ENCODE measurements at places on chromosomes 11 and 22. TPM values are rescaled to one million over a fixed set of nuclear protein-coding genes. Genes with fewer than 3 reads are reported as not detected.

GRCh38 chr11:1167256-1167655 lies 9.5 kb downstream of the MUC5AC start:
- no peak overlapping the region for H3K27ac ChIP-seq
- DNase-seq, result no peak
- no peaks in the 10 kb centered on the region for H3K27me3 ChIP-seq

DNA sequence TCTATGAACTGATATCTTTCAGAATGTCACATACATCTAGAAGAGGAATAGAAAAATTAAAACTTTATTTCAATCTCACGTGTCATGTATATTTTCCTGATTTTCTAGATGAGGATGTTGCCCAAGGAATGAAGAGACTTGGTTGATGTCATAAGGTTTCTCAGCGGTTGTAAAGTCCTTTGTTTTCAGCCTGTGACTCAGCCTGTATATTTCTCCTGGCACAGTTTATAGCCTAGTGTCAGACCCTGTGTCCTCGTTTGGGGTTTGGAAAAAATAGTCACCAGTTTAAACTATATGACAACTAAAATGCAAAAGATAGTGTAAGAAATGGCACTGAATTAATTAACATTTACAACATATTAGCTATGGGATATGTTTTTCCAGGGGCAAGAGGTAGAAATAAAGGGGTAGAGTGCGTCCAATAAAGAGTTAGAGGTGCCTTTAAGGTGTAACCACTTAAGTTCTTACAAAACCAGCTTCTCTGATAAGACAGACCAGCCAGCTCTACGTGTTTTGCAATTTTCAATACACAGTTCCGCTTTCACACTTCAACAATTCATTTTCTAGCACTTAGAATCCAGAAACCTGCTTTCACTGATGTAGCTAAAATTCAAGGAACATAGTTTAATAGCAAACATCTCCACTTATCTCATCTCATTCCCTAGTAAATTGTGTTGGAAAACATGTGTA lies 1432.6 kb upstream of the TENM4 start:
- DNase-seq, result no peak
- H3K27me3 ChIP-seq, result no peaks in the 10 kb centered on the region
- no peaks in the 10 kb centered on the region for H3K36me3 ChIP-seq
- H3K4me3 ChIP-seq, result no peak overlapping the region
- no peak overlapping the region for H3K27ac ChIP-seq

DNA sequence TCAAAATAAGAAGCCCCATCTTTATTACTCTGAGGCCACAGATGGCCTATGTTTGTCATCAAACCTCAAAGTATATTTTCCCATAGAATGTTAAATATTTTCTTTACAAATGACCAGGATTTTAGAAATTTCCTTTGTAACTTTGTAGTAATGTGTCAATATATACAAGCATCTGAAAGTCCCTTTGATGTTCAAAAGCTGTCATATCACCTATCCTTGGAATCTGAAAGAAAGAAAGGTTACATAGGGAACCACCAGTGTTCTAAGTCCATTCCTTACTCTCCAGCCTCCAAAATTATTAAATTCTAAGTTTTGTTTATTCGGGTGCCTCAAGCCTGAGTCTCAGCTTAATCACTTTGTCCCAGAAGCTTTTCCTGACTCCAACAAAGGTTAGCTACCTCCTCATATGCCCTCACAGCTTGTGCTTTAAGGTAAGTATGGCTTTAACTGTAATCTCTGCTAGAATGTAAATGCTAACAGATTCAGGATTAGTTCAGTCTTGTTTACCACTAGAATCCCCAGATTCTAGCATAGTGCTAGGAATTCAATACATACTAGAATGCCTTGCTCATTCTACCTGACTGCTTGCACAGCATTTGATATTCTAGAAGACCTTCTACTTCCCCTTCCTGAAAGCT lies 32.3 kb downstream of the CCDC34 start:
- H3K27ac ChIP-seq, result no peak overlapping the region
- no peaks in the 10 kb centered on the region for H3K4me1 ChIP-seq
- no peak overlapping the region for H3K4me3 ChIP-seq
- H3K36me3 ChIP-seq, result peaks cover 2% of the 10 kb centered on the region
- H3K27me3 ChIP-seq, result no peaks in the 10 kb centered on the region
- DNase-seq, result no peak

GRCh38 chr11:46475926-46476545 lies 84.5 kb upstream of the CHRM4 start:
- no peak overlapping the region for H3K27ac ChIP-seq
- peaks cover 6% of the 10 kb centered on the region for H3K36me3 ChIP-seq
- H3K4me1 ChIP-seq, result no peaks in the 10 kb centered on the region

The TPBGL gene
- 0.20 TPM for polyA plus RNA-seq

The CCDC89 gene
- polyA plus RNA-seq, result 1.5 TPM

The SLC22A8 gene
- polyA plus RNA-seq, result not detected

The MOV10L1 gene
- polyA plus RNA-seq, result 0.23 TPM

DNA sequence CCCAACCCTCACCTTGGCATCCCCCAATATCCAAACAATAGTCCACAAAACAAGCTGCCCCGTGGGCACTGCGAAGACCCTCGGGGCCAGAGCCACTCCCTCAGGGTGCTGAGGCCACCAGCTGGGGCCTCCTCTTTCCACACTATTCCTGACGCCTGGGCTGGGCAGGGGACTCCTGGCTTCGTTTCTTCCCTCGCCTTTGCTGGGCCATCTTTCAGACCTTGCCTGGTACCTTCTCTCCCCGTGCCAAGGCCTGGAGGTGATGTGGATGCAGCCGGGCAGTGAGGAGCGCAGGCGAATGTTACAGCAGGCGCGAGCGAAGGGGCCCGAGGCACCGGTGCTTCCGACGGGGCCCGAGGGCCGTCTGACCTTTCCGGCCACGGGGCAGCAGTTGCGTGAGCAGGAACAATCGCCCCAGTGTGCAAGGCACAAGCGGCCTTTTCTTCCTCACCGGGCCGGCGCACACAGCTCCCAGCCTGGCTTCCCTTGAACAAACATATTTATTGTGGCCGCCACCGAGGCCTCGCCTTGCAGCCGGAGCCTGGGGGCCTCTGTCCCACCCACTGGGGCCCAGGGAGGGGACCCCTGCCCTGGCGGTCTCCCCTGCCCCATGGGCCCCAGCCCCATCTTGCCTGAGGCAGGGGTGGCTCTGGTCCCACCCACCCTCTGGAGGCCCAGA lies 32.6 kb upstream of the KCNQ1OT1 start:
- H3K27me3 ChIP-seq, result peaks cover 3% of the 10 kb centered on the region
- no peaks in the 10 kb centered on the region for H3K36me3 ChIP-seq
- DNase-seq, result no peak

GRCh38 chr11:14190992-14191778 lies 167.8 kb downstream of the RRAS2 start:
- peak overlapping the region; percentile 21 for H3K27ac ChIP-seq
- H3K4me1 ChIP-seq, result peaks cover 9% of the 10 kb centered on the region
- H3K4me3 ChIP-seq, result no peak overlapping the region
- peak; percentile 75 for DNase-seq
- no peaks in the 10 kb centered on the region for H3K36me3 ChIP-seq

DNA sequence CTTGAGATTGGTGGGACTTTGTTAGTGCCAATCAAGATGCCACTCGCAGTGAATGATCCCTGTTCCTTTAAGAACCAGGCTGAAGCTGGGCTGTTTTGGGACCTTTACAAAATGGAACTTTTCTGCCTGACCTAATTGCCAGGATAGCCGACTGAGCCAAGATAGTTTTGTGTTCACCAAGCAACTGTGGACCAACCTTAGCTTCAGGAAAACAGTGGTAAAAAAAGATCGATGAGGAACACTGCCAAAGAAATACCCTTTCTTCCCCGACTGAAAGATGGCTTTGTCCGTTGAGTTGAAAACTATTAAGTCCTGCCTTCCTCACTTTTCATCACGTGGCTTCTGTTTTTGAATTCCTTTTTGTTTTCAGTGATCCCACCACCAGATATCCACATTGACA lies 157.9 kb upstream of the SORL1-AS1 start:
- H3K36me3 ChIP-seq, result no peaks in the 10 kb centered on the region
- H3K27ac ChIP-seq, result no peak overlapping the region
- DNase-seq, result no peak
- H3K4me3 ChIP-seq, result no peak overlapping the region
- no peaks in the 10 kb centered on the region for H3K27me3 ChIP-seq
- H3K4me1 ChIP-seq, result no peaks in the 10 kb centered on the region

The OOSP4A gene
- polyA plus RNA-seq, result not detected

The NCF4 gene
- 4.5 TPM for polyA plus RNA-seq

DNA sequence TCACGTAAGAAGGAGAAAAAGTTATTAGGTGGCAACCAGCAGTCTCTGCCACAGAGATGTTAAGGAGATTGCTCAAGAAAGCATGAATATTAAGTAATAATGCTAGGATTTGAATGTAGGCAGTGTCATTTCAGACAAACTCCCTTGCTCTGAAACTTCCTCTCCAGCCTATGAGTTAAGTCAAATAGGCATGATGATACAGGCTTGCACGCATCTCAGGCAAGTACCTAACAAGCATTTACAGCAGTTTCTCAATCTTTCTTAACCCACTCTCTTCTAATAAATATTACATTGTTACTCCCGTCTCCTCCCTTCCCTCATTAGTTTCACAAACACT lies 72.7 kb downstream of the RAB38 start:
- H3K27ac ChIP-seq, result no peak overlapping the region
- H3K36me3 ChIP-seq, result no peaks in the 10 kb centered on the region
- no peaks in the 10 kb centered on the region for H3K4me1 ChIP-seq
- H3K4me3 ChIP-seq, result no peak overlapping the region
- no peaks in the 10 kb centered on the region for H3K27me3 ChIP-seq

The GPR83 gene
- 0.19 TPM for polyA plus RNA-seq

- H3K27me3 ChIP-seq, result no peaks in the 10 kb centered on the region
- no peaks in the 10 kb centered on the region for H3K36me3 ChIP-seq
- H3K4me3 ChIP-seq, result no peak overlapping the region
- no peak for DNase-seq
Measured at GRCh38 chr11:36818410-36818809, 220.4 kb upstream of the RAG2 start.

GRCh38 chr11:15725246-15725645 lies 610.5 kb downstream of the INSC start:
- H3K27me3 ChIP-seq, result no peaks in the 10 kb centered on the region
- H3K27ac ChIP-seq, result peak overlapping the region; percentile 52
- H3K36me3 ChIP-seq, result no peaks in the 10 kb centered on the region
- peaks cover 23% of the 10 kb centered on the region for H3K4me1 ChIP-seq
- no peak for DNase-seq

DNA sequence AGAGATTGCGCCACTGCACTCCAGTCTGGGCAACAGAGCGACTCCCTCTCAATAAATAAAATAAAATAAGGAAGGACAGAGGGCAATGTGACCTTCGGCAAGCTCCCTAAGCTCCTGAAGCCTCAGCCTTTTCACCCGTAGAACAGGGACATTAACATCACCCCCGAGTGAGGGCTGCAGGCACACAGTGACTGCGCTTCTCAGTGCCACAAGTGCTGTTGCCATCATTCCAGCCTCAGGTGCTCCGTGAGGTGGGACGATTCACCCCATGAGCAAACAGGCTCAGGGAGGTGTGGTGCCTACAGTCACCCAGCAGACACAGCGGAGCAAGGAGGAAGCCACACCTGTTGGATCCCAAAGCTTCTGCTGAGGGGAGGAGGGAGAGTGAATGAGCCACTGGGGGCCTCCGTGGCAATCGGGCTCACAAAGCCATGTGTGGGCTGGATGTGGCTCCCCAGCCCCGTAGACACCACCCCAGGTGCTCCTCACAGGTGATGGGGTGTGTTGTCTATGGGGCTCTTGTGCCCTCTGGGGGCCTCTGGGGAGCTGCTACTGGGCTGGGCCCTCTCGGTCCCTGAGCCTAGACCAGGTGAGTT lies 9.1 kb upstream of the TCF20 start:
- DNase-seq, result no peak
- H3K36me3 ChIP-seq, result no peaks in the 10 kb centered on the region
- no peak overlapping the region for H3K27ac ChIP-seq
- peaks cover 90% of the 10 kb centered on the region for H3K27me3 ChIP-seq
- H3K4me3 ChIP-seq, result no peak overlapping the region

The NELL1 gene
- polyA plus RNA-seq, result 5.5 TPM

DNA sequence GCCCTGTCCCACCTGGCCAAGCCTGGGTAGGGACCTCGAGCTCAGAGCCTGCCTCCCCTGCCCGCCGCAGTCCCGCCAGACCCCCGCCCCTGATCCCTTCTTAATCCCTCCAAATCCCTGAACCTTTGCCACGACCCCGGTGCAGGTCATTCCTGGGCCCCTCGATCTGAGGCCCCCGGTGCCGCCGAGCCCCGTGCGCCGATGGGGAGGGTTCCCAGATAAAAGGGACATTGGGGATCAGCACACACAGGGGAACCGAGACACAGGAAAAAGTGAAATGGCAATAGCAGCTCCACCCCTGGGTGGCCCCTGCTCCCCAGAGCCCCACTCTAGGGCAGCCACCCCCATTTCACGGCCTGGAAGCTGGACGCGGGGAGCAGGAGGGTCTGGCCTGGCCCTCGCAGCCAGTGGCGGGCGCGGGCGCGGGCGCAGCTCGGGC lies 1.3 kb upstream of the WNT7B start:
- H3K4me1 ChIP-seq, result peaks cover 13% of the 10 kb centered on the region
- DNase-seq, result no peak
- H3K27ac ChIP-seq, result no peak overlapping the region
- H3K36me3 ChIP-seq, result no peaks in the 10 kb centered on the region
- H3K27me3 ChIP-seq, result peaks cover 59% of the 10 kb centered on the region

The FOLH1 gene
- polyA plus RNA-seq, result 2.6 TPM

GRCh38 chr11:3955299-3955665 lies 99.8 kb downstream of the STIM1 start:
- no peak overlapping the region for H3K4me3 ChIP-seq
- peaks cover 7% of the 10 kb centered on the region for H3K4me1 ChIP-seq
- H3K27me3 ChIP-seq, result no peaks in the 10 kb centered on the region
- H3K27ac ChIP-seq, result no peak overlapping the region

GRCh38 chr22:48940266-48941032 lies 887.2 kb downstream of the BRD1 start:
- H3K36me3 ChIP-seq, result no peaks in the 10 kb centered on the region
- no peak overlapping the region for H3K4me3 ChIP-seq
- H3K27ac ChIP-seq, result no peak overlapping the region
- H3K4me1 ChIP-seq, result peaks cover 25% of the 10 kb centered on the region

DNA sequence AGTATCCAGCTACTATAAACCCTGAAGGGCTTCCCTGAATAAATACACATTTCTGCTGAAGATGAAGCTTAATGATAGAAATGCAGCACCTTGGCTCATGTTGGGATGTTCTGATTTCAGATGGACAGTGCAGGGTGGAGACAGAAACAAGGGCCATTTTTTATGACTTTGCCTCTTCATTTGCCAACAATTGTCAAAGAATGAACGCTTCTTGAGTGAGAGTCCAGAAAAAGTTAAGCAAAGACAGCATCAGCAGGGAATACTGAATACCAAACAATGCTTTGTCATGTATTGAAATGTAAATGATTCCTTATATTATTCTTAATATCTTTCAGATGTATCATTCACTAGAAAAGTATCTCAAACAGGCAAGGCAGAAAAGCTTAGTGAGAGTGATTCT lies 84.9 kb downstream of the TRPC6 start:
- H3K27me3 ChIP-seq, result no peaks in the 10 kb centered on the region
- H3K4me1 ChIP-seq, result no peaks in the 10 kb centered on the region
- H3K36me3 ChIP-seq, result no peaks in the 10 kb centered on the region
- no peak overlapping the region for H3K4me3 ChIP-seq
- DNase-seq, result peak; percentile 89
- H3K27ac ChIP-seq, result no peak overlapping the region

Data from muscle of leg (tissue), 16 donors.